Left renal pelvis (tissue), 4 donors: ENCODE measurements at places on chromosomes 4 and X. TPM values are rescaled to one million over a fixed set of nuclear protein-coding genes. Genes with fewer than 3 reads are reported as not detected.

- DNase-seq = no peak
Observed at GRCh38 chrX:54171527-54172250, 11.4 kb downstream of the FAM120C start.

DNA sequence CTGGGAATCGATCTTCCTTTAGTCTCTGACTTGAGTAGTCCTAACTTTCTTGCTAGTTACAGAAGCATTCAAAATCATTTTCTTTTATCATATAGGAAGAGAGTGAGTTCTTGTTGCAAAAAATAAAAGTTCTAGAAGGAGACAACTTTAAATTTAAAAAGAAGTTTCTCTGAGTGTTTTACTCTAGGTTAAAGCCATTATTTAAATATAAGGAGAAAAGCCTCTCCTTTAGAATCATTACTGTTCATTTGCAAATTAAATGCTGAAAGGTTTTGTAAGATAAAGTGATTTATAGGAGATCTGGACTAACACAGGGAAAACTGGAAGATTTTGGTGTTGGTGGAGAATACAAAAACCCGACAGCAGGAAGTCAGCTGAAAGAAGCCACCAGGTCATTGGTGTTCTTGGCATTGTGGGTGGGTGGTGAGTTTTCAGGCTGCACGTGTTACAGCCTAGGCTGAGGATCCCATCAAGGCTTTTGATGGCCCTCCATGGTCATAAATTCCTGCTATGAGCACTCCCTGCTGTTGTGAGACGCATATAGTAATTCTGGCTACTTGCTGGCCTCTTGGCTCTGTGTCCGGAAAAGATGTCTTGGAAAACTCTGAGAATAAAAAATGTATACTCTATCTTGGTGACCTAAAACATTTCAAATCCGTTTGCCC, 81.6 kb downstream of the GPAT3 start:
- DNase-seq = no peak

DNA sequence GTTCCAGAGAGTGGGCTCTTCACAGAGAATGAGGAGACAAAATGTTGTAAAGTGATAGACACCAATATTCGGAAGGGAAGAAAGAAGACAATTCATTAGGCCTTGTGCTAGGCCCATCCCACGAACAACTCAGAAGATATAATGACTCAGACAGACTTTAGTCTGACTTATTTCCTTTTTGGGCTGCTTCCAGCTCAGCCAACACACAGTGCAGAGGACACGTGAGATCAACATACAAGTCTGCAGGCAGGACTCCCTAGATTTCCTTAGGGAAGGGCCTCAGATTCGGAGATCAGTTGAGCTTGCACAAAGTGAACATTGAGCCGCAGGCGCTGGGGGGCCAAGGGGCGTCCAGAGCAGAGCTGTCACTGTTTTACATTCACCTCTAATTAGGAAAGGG, 290.7 kb upstream of the TENM3 start:
- no peak for DNase-seq

GRCh38 chr4:153488006-153488891, 22.1 kb downstream of the TMEM131L start:
- DNase-seq = no peak

- no peak for DNase-seq
Observed at GRCh38 chr4:128668566-128668965, 140.9 kb upstream of the JADE1 start.

GRCh38 chrX:21711129-21711847, 46.6 kb downstream of the SMPX start:
- no peak for DNase-seq

GRCh38 chr4:169335331-169335730, 64.6 kb upstream of the SH3RF1 start:
- DNase-seq = no peak

DNA sequence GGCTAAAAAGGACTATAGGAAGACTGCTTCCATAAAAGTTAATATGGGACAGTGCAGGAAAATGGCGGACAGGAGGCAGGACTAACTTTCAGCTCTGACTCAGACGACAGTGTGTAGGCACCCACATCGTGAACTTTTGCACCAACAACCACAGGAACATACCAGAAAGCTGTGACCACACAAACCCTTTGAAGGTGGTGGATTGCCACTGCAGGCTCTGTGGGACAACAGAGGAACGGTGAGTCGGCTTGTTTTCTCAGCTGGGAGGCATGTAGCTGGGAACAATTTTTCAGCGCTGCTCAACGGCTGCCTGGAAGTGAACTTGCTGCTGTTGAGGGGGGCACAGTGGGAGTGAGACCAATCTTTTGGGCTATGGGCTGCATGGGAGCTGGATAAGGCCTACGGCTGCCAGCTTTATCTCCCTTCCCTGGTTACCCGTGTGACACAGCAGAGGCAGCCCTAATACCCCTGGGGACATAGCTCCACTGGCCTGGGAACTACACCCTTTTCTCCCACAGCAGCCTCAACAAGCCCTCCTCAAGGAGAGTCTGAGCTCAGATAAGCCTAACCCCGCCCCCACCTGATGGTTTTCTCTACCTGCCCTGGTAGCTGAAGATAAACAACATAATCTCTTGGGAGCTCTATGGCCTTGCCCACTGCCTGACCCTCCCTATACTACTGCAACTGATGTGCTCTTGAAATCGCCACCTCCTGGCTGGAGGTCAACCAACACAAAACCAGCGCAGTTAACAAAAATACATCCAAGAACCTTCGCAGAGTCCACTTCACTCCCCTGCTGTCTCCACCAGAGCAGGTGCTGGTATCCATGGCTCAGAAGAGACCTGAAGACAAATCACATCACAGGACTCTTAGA, 1537.0 kb downstream of the C4orf33 start:
- no peak for DNase-seq

GRCh38 chrX:23745786-23746185, 2.7 kb upstream of the ACOT9 start:
- no peak for DNase-seq

GRCh38 chr4:61922766-61923165, 722.6 kb downstream of the ADGRL3 start:
- no peak for DNase-seq

DNA sequence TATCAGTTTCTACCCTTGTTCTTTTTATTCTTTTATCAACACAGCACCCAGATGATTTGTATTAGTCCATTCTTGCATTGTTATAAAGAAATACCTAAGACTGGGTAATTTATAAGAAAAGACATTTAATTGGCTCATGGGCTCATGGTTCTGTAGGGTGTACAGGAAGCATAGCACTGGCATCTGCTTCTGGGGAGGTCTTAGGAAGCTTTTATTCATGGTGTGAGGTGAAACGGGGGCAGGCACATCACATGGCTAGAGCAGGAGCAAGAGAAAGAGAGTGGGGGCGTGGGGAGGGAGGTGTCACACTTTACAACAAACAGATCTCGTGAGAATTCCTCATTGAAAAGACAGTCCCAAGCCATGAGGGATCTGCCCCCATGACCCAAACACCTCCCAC, 285.3 kb downstream of the SMARCA1 start:
- DNase-seq = no peak

- no peak for DNase-seq
Observed at GRCh38 chr4:165378745-165379677, at the start of gene CPE. CPE (plus strand) TSS chr4:165379008; CDS start chr4:165379222, 214 bp downstream.

- DNase-seq = no peak
Observed at GRCh38 chr4:88240297-88240714, 44.1 kb downstream of the PPM1K start.

DNA sequence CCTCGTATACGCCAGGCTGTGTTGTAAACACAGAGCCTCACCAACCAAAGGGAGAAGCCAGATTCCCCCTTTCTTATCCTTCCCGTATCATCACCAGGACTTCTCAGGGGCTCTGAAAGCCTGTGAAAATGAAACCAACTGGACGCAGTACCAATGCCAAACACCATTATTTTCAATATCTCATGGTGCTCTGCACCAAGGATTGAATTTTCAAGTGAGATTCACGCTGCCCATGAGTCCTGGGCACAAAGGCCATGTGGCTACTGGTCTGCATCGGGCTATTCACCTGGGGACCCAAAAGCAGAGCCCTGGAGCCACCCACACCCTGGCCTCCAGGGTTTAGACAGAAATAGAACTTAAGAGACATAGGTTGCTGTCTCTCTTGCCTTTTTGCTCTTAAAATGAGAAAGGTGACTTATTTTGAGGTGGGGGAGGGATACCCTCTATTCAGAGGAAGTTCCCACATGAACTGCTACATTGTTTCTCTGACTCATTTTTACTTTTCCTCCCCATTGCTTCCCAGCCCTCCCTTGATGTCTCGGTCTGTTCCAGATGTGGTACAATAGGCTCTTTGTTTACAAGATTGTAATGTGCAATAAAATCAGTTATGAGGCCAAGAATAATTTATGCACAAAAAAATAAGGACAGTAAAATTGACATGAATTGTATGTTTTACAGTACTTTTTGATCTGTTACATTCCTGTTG, 55.4 kb downstream of the MAML3 start:
- no peak for DNase-seq

GRCh38 chr4:124202099-124202498, 510.4 kb downstream of the ANKRD50 start:
- no peak for DNase-seq

DNA sequence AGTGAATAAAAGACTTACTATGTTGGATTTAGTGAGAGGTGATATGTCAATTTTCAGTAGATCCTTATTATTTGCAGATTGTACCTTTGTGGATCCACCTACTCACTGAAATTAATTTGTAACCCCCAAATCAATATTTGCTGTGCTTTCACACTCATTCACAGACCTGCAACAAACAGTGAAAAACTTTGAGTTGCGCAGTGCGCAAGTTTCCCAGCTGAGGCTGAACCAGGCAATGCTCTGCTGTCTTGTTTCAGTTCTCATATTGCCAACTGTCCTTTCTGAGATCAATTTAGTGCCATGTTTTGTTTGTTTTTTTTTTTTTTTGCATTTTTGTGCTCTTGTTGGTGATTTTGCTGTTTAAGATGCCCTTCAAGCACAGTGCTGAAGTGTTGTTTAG, 40.8 kb upstream of the LEF1 start:
- DNase-seq = no peak

GRCh38 chr4:146029147-146029546, 90.5 kb upstream of the ZNF827 start:
- no peak for DNase-seq

DNA sequence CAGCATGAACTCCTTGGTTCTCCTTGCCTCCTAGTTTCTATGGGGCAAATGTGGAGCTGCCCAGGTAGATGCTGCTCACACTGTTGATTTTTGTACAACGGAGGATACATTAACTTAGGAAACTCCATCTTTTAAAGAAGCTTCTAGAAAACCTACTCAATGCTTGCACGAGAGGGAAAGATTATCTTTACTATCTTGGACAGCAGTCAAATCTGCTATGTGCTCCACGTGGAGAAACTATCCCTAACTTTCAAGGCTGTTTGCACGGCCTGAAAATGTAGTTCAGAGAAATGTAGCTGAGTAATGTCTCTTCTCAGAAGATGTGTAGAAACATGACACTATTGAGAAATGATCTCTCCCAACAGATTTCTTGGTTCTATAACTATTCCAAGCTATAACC, 1530.9 kb upstream of the PABPC4L start:
- DNase-seq = no peak

GRCh38 chr4:144670776-144671175, 24.8 kb downstream of the HHIP start:
- DNase-seq = no peak

- no peak for DNase-seq
Observed at GRCh38 chr4:24800325-24800895, 5.0 kb downstream of the SOD3 start.

- no peak for DNase-seq
Observed at GRCh38 chrX:29640106-29640505, 575.3 kb upstream of the MAGEB2 start.

GRCh38 chrX:78944351-78944750, 840 bp upstream of the P2RY10 start:
- DNase-seq = no peak

DNA sequence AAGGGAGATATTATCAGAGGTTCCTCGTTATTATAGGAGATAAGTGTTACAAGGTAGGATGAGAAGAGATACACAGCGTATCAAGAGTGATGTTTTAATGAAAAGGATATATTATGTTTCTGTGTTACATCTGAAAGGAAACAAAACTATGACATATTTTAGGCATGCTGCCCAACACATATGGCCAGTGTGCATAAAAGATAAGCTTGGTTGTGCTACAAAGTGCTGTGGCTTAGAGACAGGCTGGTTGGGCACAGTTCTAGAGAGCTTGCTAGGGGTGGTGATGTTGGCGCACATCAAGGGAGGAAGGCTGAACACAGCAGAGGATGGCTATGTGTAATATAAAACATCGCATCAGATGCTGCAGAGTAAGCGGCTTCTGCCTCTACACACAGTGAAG, 42.4 kb downstream of the TRAM1L1 start:
- DNase-seq = no peak

- no peak for DNase-seq
Observed at GRCh38 chrX:39577985-39578869, 519.5 kb downstream of the BCOR start.

DNA sequence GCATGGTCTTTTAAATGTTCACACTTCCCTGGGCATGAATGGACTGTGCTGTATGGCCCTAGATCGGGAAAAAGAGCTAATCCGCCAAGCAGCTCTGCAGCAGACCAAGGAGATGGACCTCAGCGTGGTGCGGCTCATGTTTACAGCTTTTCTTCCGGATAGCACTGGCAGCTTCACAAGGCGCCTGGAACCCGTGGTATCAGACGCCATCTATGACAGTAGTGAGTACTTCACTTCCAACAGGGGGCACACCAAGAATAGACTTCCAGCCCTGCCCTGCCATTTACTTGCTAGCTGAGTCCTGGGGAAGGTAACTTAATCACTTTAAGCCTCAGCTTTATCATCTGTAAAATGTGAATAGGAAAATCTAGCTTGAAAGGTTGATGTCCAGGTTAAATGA, 77.7 kb downstream of the NFKB1 start:
- DNase-seq = no peak

- DNase-seq = no peak
Observed at GRCh38 chr4:3489451-3489962, 26.4 kb downstream of the DOK7 start.

- no peak for DNase-seq
Observed at GRCh38 chrX:10514891-10515290, 105.5 kb downstream of the MID1 start.

DNA sequence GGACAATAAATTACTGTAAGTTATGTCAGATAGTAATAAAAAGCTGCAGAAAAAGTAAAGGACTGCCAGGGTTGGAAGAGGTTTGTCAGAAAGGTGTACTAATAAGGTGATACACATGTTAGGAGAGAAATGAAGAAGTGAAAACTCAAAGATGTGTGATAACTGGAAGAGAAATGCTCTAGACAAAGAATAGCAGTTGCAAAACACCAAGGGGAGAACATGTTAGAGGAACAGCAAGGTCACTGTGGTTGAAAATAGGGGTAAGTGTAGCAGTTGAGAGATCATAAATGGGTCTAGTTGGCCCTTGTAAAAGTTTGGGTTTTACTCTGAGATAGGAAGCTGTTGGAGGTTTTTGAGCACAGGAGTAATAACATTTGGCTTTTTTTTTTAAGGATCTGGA, 46.9 kb downstream of the HSPA4L start:
- no peak for DNase-seq

TEX13C gene
- not detected for polyA plus RNA-seq

DKK2 gene
- 8.2 TPM for polyA plus RNA-seq

TEX13D gene
- not detected for polyA plus RNA-seq

P2RY8 gene
- 0.93 TPM for polyA plus RNA-seq

HHIP gene
- 2.7 TPM for polyA plus RNA-seq

ATG4A gene
- polyA plus RNA-seq = 11.2 TPM

TASL gene
- 0.46 TPM for polyA plus RNA-seq

PRR32 gene
- polyA plus RNA-seq = not detected

SPATA4 gene
- polyA plus RNA-seq = 0.93 TPM

WWC2 gene
- polyA plus RNA-seq = 40.0 TPM

TRIM60 gene
- not detected for polyA plus RNA-seq

VCX3B gene
- polyA plus RNA-seq = 0.47 TPM

H2BW2 gene
- 1.2 TPM for polyA plus RNA-seq

DGKK gene
- 11.7 TPM for polyA plus RNA-seq

SPINK2 gene
- polyA plus RNA-seq = not detected

DCAF12L2 gene
- polyA plus RNA-seq = 2.7 TPM
